ENCODE measurements at places on chromosomes 1 and 21.
A peak's percentile ranks its signal among the peaks of the same experiment; 100 is the strongest.

DNA sequence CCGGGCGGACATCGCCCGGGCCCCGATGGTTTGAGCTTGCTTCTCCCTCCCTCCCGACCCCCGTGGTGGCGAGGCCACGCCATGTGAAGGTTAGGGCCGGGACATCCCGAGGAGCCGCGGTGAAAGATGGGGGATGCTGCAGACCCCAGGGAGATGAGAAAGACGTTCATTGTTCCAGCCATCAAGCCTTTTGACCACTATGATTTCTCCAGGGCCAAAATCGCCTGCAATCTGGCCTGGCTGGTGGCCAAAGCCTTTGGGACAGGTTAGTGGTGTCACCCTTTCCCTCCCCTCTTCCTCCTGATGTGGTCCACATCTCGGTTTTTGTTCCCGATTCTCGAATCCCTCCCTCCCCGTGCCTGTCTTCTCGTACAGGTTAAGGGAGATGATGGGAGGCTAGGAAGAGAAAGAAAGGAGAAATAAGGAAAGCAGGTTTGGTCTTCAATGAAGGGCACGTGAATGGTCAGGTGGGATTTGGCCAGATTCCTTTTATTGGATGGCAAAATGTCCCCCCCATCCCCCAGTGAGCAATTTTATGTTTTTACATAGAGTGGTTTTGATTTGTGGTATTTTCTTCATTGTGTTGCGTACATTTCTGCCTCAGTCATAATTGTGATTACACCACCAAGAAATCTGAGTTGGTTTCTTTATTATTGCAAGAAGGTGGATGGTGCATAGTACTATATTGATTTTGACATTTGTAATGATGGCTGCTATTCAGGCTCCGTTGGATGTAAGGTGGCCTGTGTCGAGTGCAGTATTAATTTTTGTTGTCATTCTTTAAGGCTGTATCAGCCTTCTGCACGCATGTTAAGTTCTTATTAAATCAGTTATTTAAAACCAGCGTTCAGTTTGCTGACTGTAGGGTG, 1.2 kb downstream of the CAMSAP2 start:
- DNase-seq: no peak

- peak; percentile 71 for DNase-seq
Observed at GRCh38 chr1:115090540-115090939, 1.2 kb upstream of the TSPAN2 start.

- no peak for DNase-seq
Observed at GRCh38 chr1:61085983-61086644, 3.8 kb downstream of the NFIA start.

- DNase-seq: no peak
Observed at GRCh38 chr1:223474804-223475203, 81.6 kb downstream of the CCDC185 start.

DNA sequence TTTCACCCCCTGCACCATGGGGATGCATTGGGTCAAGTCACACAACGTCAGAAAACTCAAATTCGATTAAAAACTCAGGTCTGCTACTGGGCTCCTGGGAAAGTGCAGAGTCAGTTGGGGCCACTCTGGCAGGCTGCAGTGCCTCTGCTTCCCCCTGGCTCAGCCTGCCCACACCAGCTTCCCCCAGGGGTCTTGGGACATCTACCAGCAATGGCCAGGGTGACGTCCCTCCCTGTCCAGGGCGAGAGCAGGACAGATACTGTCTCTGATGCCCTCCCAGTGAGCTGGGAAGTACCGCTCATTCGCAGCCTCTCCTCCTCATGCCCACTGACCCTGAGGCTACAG, 106.2 kb upstream of the COL6A1 start:
- no peak for DNase-seq

- DNase-seq: no peak
Observed at GRCh38 chr1:166857995-166858394, 18.1 kb downstream of the TADA1 start.

DNA sequence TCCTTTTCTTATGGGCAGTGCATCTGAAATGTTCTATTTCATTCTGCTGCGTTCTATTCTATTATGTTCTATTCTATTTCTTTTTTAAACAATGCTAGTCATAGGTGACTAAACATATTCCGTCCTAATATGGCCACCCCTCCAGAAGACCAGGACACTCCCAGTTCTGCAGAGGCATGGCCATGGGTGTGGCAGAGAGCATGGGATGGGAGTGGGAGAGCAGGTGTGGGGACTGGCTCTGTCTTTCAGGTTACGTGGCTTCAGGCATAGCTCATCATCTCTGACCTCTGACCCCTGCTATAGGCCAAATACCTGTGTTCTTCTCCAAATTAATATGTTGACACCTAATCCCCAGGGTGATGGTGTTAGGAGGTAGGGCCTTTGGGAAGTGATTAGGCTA, 33.4 kb upstream of the TLR5 start:
- no peak for DNase-seq

GRCh38 chr1:168834225-168834872, 105.3 kb upstream of the DPT start:
- DNase-seq: no peak

DNA sequence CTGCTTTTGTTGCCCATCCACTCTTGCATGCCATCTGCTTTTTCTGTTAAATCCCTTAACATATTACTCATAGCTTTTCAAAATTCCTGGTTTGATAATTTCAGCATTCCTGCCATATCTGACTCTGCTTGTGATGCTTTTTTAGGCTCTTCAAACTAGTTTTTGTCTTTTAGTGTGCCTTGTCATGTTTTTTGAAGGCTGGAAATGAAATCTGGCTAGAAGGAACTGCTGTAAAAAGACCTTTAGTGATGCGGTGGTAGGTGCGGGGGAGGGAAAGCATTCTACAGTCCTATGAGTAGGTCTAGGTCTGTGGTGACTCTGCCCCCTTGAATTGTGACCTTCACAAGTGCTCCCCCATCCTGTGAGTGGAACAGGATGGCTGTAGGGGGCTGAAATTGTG, 15.0 kb upstream of the S100B start:
- DNase-seq: no peak

GRCh38 chr1:204568576-204569315, 52.5 kb downstream of the MDM4 start:
- DNase-seq: no peak

- peak; percentile 63 for DNase-seq
Observed at GRCh38 chr1:235199441-235199840, 38.4 kb upstream of the RBM34 start.

- DNase-seq: peak; percentile 32
Observed at GRCh38 chr1:200535605-200536004, 84.9 kb downstream of the KIF14 start.

GRCh38 chr1:18735224-18735997, 104.8 kb downstream of the PAX7 start:
- DNase-seq: no peak

DNA sequence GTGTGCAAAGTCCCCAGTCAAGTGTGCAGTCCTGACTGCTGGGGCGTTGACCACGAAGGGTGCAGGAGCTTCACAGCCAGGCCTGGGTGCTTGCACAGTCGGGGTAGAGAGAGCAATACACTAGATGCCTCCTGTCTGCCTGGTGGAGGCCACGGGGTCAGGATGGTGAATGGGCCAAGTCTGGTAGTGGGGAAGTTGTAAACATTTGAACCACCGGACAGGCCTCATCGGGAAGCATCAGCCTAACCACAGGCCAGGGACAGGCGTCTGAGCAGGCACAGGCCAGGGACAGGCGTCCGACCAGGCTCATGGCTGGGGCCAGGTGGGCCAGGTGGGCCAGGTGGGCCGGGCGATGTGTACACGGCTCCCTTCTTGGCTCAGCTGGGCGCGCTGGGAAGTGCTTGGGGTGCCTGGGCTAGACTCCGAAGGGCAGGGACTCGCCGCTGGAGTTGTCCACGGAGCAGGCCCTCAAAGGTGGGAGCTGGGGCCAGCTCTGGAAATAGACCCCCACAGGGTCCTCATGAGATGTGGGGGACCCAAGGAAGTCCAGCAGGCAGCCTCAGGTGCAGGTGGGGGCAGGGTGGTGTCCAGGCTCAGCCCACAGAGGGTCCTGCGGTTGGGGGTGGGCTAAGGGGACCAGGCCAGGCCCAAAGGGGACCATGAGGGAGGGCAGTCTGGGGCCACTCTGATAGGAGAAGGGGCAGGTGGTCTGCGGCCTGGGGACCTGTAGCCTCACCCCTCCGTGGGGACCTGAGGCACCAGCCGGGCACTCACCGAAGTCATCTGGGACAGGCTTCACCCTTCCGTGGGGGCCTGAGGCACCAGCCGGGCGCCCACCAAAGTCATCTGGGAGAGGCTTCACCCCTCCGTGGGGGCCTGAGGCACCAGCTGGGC, 15.0 kb downstream of the COL6A1 start:
- no peak for DNase-seq

- DNase-seq: no peak
Observed at GRCh38 chr1:82721702-82722101, 921.0 kb downstream of the ADGRL2 start.

GRCh38 chr1:52769346-52770033, 43.2 kb downstream of the ZYG11B start:
- no peak for DNase-seq

GRCh38 chr21:16357994-16358393, 628.2 kb downstream of the USP25 start:
- no peak for DNase-seq

GRCh38 chr1:109309347-109309746, 2.5 kb upstream of the MYBPHL start:
- DNase-seq: no peak

GRCh38 chr1:167790117-167790516, 68.3 kb downstream of the MPZL1 start:
- DNase-seq: no peak

- no peak for DNase-seq
Observed at GRCh38 chr1:30735668-30736498, 12.5 kb upstream of the MATN1 start.

GRCh38 chr1:19325958-19326747, 14.0 kb downstream of the SLC66A1 start:
- no peak for DNase-seq

- DNase-seq: no peak
Observed at GRCh38 chr1:15042866-15043265, 110.7 kb upstream of the TMEM51 start.

- DNase-seq: no peak
Observed at GRCh38 chr21:35342440-35342839, 293.3 kb upstream of the RUNX1 start.

GRCh38 chr1:203117611-203118575, 9.6 kb upstream of the ADORA1 start:
- DNase-seq: peak; percentile 95

DNA sequence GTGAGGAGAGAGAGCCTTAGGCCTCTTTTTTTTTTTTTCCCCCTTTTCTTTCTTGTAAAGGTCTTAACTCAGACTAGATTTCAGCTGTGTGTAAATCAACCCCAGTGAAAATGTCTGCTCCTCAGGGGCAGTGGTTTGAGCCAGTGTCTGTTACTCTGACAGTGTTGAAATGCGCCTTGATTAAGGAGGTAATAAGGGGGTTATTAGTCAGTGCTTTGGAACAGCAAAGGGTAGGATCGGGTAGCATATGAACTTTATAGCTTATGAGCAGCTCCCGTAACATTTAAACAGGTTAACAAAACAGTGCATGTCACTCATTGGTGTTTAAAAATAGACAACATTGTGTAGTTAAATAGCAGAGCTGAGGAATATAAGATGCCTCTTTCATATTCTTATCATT, 10.3 kb downstream of the UTP11 start:
- no peak for DNase-seq

DNA sequence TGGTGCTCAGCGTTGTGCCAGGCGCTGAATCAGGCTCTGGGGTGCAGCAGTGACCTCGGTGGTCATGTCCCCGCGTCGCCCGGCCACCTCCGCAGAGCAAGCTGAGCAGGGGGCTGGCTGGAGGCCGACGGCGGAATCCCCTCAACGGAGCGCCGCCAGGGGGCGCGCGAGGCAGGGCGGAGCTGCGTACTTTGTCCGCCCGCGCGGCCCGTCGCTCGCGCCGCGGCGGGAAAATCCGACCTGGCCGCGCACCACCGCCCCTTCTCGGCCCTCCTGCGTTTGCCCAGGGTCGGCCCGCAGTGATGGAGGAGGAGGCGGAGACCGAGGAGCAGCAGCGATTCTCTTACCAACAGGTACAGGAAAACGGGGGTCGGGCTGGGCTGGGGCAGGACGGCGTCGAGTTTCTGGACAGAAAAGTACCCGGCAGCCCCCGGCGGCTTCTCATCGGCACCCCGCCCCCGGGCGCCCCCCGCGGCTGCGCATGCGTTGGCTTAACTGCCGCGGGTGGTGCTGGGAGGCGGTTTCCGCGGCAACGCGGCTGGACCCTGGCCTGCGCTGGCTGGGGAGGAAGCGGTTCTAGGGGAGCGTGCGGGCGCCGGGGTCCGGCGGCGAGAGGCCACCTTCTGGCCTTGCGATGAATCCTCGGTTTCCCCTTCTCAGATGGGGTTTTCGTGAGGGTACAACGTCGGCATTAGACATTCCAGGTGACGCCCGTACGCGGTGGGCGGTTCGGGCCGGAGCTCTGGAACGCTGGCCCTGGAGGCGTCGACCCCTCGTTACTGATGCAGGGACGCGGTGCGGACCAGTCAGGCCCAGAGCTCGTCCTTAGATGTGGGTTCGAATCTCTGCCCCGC, at the start of gene CENPS:
CENPS (plus strand) TSS at position 218 of the 854 bp plus-strand sequence; CDS start at position 303, 85 bp downstream.
- peak; percentile 100 for DNase-seq

- DNase-seq: no peak
Observed at GRCh38 chr1:229278120-229278741, 7.3 kb downstream of the RAB4A start.

GRCh38 chr1:179598631-179599030, 7.0 kb downstream of the TDRD5 start:
- no peak for DNase-seq

GRCh38 chr1:160542303-160542945, 19.4 kb upstream of the SLAMF6 start:
- no peak for DNase-seq

GRCh38 chr1:154931940-154932487, 4.5 kb downstream of the PMVK start:
- peak; percentile 30 for DNase-seq

GRCh38 chr1:202106340-202107254, 16.1 kb upstream of the GPR37L1 start:
- DNase-seq: no peak

GRCh38 chr1:67134695-67135094, at the start of gene C1orf141:
Gene C1orf141 (minus strand): TSS chr1:67134970. CDS start chr1:67127240, 7,730 bp downstream.
- peak; percentile 37 for DNase-seq

DNA sequence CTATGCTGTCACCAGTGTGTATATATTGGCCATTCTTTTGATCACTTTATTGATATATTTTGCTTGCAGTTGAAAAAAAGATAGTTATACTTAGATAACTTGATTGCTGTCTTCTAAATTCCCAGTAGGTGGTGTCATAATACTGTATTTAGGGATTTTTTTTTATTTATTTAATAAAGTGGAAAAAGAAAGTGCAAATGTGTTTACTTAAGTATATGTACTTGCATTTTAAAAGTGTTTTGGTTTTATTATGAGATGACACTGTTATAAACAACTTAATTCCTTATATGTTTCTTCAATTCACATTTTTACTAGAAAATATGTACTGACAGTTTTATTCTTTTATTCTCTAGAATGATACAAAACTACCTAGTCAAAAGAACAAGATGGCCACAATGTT, 164.8 kb downstream of the USP25 start:
- peak; percentile 12 for DNase-seq

DNA sequence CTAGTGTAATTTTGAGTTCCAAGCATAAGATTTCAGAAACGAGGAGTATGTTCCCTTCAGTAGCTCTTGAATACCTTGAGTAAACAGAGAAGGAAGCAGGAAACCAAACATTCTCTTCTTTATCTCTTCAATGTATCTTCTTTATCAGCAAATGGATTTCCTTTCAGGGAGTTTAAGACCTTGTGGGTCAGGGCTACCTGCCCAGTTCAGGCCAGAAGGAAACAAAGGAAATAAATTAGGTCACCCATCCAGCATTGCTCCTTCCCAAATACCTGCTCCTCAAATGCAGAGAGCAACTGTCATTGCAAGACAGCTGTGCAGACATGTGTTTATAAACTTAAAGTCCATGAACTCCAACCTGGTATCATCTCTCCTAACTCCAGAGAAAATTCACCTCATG, 130.1 kb upstream of the SOD1 start:
- no peak for DNase-seq
